ENCODE measurements at places on chromosomes 1 and 21. TPM values are rescaled to one million over a fixed set of nuclear protein-coding genes. Genes with fewer than 3 reads are reported as not detected.

DNA sequence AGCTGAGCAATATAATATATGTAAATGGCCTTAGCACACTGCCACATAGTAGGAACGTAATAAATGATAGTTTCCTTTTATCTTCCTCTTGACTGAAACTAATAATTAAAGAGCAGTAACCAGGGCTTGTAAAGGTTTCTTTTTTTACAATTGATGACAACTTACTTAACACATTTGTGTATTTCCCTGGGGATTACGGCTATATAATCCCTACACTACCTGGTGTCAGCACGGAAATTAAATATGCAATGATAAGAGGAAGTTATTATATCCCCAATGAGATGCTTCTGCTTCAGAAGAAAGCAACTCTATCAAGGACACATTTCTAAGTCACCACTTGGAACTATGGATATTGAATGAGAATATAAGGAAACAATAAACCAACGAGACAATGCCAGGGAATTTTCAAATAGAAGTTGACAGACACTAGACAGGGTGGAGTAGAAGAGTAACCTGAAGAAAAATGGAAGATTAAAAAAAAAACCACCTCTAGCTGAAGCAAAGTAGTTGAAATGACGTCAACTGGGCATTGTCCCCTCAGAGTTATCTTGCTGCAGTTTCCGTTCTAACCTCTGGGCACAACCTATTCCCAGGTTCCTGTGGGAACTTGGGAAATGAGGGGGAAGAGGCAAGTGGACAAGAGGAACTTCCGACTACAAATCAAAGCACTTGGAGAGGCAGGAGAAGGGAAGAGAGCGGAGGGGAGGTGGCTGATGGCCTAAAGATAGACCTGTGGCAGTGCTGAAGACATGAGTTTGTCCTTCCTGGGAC, 66.5 kb downstream of the PLPP3 start:
- H3K27ac ChIP-seq, result no peak overlapping the region
- no peaks in the 10 kb centered on the region for H3K27me3 ChIP-seq
- no peak overlapping the region for H3K4me3 ChIP-seq
- H3K36me3 ChIP-seq, result peaks cover 10% of the 10 kb centered on the region
- peaks cover 18% of the 10 kb centered on the region for H3K4me1 ChIP-seq

DNA sequence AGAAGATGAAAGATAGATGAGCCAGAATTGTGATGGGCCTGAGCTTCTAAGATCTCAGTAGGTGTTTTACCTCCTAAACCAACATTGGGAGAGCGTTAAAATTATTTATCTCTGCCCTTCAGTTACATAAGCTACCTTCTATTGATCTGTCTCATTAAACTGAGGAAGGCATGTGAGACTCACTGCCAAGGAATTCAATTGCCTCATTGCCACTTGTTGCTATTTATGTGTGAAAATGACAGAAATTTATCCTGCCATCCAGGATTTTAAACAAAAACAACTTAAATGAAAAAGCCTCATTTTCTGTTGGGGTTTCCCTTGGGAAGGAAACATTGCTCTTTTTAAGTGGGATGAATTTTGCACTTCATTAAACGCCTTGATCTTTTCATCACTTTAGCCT, 78.7 kb upstream of the RUNX1 start:
- H3K4me1 ChIP-seq, result no peaks in the 10 kb centered on the region
- no peak overlapping the region for H3K4me3 ChIP-seq
- no peak for DNase-seq
- no peaks in the 10 kb centered on the region for H3K36me3 ChIP-seq
- H3K27ac ChIP-seq, result no peak overlapping the region

Gene FAM78B
- 1.0 TPM for polyA plus RNA-seq

DNA sequence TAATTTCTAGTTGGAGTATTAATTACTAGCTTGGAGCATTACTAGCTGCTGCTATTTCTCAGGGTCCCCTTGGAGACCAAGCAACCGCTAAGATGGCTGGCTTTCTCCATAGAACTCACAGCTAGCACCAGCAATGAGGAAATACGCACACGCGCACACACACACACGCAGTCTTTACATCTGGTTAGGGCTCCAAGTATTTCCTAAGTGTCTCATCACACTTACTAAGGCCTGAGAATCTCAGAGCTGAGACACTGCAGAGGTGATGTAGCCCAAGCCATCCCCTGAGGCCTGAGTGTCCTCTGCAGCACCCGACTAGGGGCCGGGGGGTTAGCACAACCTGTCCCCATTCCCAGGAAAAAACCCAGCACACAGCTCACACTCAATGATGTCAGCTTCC, 42.5 kb downstream of the ITPKB start:
- no peak overlapping the region for H3K4me3 ChIP-seq
- no peak overlapping the region for H3K27ac ChIP-seq
- H3K27me3 ChIP-seq, result no peaks in the 10 kb centered on the region
- H3K36me3 ChIP-seq, result no peaks in the 10 kb centered on the region
- DNase-seq, result no peak
- no peaks in the 10 kb centered on the region for H3K4me1 ChIP-seq

Gene CR1L
- not detected for polyA plus RNA-seq

DNA sequence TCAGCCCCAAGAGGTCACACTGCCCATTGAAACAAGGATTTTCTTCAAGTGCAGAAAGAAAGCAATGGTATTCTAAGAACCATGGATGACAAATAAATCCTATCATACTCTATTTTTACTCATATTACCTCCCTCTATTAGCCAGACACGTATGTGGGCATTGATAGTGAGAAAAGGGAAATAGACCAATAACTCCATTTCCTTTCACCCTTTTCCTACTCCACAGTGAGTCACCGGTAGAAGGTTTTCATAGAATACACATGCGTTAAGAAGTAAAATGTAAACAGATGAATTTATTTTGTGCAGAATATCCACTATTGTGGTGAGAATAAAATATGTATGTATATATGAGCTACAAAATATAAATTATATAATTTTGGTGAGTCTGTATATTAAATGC, 568.9 kb upstream of the ADGRL4 start:
- no peak overlapping the region for H3K27ac ChIP-seq
- H3K4me1 ChIP-seq, result no peaks in the 10 kb centered on the region
- DNase-seq, result no peak
- H3K4me3 ChIP-seq, result no peak overlapping the region
- H3K36me3 ChIP-seq, result no peaks in the 10 kb centered on the region
- H3K27me3 ChIP-seq, result no peaks in the 10 kb centered on the region

Gene DPT
- 13.4 TPM for polyA plus RNA-seq

GRCh38 chr1:43015269-43015668, 56.6 kb upstream of the SLC2A1 start:
- no peak for DNase-seq
- no peaks in the 10 kb centered on the region for H3K27me3 ChIP-seq
- H3K36me3 ChIP-seq, result no peaks in the 10 kb centered on the region

GRCh38 chr1:162844153-162844552, 16.8 kb downstream of the CCDC190 start:
- no peak for DNase-seq
- H3K27me3 ChIP-seq, result no peaks in the 10 kb centered on the region
- no peaks in the 10 kb centered on the region for H3K4me1 ChIP-seq
- H3K36me3 ChIP-seq, result no peaks in the 10 kb centered on the region

DNA sequence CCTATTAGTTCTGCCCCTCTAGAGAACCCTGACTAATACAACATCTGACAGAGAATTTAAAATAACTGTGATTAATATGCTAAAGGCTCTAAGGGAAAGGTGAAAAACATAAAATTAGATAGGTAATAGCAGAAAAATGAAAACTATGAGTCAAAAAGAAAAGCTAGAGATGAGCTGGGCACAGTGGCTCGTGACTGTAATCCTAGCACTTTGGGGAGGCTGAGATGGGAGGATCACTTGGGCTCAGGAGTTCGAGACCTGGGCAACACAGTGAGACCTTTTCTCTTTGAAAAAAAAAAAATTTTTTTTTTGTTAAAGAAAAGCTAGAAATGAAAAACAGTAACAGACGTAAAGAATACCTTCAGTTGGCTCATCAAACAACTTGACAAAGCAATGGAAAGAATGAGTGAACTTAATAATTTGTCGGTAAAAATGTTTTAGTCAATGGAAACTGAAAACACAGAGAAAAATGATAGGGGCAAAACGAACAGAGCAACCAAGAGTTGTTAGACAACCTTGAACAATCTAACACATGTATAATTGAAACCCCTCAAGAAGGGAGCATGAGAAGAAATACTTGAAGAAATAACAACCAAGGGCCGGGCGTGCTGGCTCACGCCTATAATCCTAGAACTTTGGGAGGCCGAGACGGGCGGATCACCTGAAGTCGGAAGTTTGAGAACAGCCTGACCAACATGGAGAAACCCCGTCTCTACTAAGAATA, 132.9 kb upstream of the GFI1 start:
- H3K4me1 ChIP-seq, result no peaks in the 10 kb centered on the region
- no peaks in the 10 kb centered on the region for H3K36me3 ChIP-seq
- DNase-seq, result no peak
- no peak overlapping the region for H3K4me3 ChIP-seq
- H3K27ac ChIP-seq, result no peak overlapping the region

- no peaks in the 10 kb centered on the region for H3K36me3 ChIP-seq
- no peaks in the 10 kb centered on the region for H3K27me3 ChIP-seq
- H3K4me1 ChIP-seq, result peaks cover 7% of the 10 kb centered on the region
- H3K27ac ChIP-seq, result no peak overlapping the region
Measured at GRCh38 chr1:234495231-234495990, 16.4 kb upstream of the TARBP1 start.

DNA sequence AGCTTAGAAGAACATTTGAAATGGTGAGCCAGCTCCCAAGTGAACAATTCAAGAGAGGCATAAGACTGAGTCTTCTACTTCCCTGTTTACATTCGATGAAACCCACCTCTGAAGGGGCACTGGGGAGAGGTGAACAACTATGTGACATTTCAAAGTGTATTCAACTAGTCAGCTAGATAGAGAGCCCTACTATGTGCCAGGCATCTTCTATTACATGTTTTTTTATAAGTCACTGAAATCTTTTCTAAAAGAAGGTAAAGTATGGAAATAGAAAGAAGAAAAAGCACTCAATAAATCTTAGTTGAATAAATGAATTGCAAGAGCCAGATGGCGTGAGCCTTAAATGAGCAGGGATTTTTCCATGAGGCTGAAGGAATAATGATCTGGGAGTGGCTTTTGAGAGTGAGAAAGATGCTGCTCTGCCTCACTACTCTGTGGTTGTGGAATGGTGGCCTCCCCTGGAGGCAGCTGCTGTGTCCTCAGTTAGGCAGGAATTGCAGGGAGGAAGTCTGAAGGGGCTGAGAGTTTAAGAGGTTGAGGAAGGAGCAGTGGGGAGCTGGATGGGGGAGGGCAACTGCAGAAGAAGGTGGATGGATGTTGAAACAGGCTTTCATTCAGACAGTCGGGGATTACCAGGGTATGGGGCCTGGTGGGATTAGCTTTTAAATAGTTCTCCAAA, 10.4 kb upstream of the PTPRF start:
- H3K4me1 ChIP-seq, result peaks cover 3% of the 10 kb centered on the region
- H3K27ac ChIP-seq, result no peak overlapping the region
- H3K27me3 ChIP-seq, result no peaks in the 10 kb centered on the region
- no peak for DNase-seq
- no peak overlapping the region for H3K4me3 ChIP-seq

DNA sequence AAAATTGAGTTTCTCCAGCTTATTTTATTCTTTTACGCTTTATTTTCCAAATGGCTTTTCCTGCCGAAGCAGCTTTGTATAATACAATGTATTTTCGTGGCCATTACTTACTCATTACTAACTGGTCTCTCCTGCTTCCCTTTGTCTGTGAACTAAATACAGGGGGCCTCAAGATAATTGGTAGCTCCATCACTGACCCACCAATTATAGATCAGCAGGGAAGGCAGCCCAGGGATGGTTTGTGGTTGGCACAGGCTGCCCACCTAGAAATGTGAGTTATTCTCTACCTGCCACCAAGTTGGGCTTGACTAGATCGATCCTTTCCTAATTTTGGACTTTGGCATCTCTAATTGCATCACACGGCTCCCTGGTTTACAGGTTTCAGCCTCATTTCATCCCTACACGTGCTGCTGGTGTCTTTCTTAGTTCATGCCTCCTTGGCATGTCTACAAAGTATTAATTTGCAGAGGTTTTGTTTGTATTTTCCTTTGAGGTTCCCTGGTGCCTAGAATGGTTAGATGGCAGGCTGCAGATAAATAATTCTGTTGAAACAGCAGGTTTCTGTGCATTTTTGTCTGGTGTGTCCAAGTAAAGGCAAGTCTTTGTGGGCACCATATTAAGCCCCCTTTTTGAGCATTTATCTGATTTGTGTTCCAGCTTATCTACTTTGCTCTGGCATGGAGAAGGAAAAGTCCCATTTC, 35.2 kb downstream of the PEX14 start:
- H3K36me3 ChIP-seq, result no peaks in the 10 kb centered on the region
- no peak overlapping the region for H3K27ac ChIP-seq
- H3K4me1 ChIP-seq, result peaks cover 20% of the 10 kb centered on the region
- DNase-seq, result no peak
- H3K4me3 ChIP-seq, result no peak overlapping the region

Gene CDC42BPA
- polyA plus RNA-seq, result 5.3 TPM

Gene EXTL1
- 0.21 TPM for polyA plus RNA-seq

DNA sequence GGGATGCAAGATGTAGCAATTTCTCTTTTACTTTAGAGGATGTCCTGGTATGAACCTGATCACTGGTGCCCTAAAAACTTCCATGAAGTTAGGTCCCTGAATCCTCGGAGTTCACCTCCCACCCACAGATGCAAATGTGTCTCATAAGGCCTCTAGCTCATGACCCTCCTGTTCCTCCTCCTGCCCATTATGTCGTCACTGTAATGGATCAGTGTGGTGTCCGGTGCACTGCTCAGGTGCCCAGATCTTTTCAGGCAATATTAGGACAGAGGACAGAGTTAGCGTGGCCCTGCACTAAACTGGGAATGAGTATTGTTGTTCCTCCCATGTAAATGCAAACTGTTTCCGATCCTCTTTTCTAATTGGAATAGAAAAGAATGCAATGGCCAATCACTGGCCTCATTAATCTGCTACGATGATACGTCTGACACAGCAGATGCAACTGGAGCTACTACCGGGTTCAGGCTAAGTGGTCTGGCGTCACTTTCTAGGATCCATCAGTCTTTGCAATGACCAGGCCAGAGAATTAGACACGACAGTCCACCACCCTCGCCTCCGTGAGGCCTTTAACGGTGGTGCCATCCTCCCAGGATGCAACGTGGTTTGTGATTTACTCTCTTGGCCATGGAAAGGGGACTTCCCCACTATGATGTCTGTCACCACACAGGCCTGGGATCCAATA, 3.4 kb upstream of the COL6A2 start:
- DNase-seq, result no peak
- H3K4me3 ChIP-seq, result no peak overlapping the region
- no peak overlapping the region for H3K27ac ChIP-seq
- H3K27me3 ChIP-seq, result no peaks in the 10 kb centered on the region

Gene CHRM3
- polyA plus RNA-seq, result 2.2 TPM

DNA sequence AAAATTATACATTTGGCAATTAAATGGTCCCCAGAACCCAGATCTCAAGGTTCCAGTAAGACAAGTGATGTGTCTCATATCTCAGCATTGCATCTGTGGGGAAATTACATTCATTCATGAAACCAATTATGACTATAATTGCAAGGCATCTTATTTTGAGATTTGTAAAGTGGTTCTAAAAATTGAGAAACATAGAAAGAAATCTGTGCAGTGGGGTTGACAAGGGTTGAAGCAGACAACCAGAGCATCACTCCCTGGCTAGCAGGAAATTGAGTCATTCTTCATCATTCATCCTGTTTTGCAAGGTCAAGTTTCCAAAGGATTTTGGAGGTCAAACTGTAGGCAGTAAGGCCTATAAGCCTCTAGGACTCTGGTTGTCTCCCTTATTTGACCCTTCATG, 25.1 kb upstream of the MROH9 start:
- H3K27me3 ChIP-seq, result no peaks in the 10 kb centered on the region
- no peak overlapping the region for H3K4me3 ChIP-seq
- H3K4me1 ChIP-seq, result no peaks in the 10 kb centered on the region
- H3K36me3 ChIP-seq, result no peaks in the 10 kb centered on the region

Gene TXLNA
- 14.4 TPM for polyA plus RNA-seq

- H3K4me1 ChIP-seq, result no peaks in the 10 kb centered on the region
- no peak overlapping the region for H3K4me3 ChIP-seq
- H3K27ac ChIP-seq, result no peak overlapping the region
- no peak for DNase-seq
- no peaks in the 10 kb centered on the region for H3K36me3 ChIP-seq
- no peaks in the 10 kb centered on the region for H3K27me3 ChIP-seq
Measured at GRCh38 chr1:158516966-158517365, 37.2 kb downstream of the OR6Y1 start.

All from pancreas (tissue), 10 donors.